CD4-positive, alpha-beta T cell treated with Interleukin-10 for 1 hour (primary cell): ENCODE measurements at places on chromosomes 12 and 14.

- no peak for DNase-seq
These were observed 1.0 kb downstream of the SMARCD1 start for GRCh38 chr12:50086148-50086547.

DNA sequence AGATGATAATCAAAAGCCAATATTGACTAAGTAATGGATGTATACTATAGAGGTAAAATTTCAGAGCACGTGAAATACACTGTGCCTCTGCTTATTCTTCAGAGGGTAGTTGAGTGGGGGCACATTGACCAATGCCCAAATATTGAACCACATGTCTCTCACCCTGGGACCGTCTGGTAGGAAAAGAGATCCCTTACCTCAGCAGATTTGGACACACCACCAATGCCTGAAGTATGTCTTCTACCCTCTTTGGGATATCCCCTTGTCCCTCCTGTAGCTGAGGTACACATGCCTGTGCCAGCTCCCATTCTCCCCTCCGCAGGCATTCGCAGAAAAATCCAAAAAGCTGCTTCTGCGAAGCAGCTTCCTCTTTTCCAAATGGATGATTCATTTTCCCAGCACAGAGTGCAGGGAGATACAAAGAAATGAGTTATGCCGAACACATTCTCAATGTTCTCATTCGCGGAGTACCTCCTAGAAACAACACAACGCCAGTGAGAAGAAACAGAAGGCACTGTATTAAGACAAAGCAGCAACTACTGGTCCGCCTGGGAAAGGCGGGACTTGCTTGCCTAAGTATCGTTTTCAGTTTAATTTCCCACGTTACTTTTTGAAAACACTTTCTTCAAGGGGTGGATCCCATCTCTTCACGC lies 691 bp downstream of the ZFYVE26 start:
- DNase-seq: peak; percentile 5

DNA sequence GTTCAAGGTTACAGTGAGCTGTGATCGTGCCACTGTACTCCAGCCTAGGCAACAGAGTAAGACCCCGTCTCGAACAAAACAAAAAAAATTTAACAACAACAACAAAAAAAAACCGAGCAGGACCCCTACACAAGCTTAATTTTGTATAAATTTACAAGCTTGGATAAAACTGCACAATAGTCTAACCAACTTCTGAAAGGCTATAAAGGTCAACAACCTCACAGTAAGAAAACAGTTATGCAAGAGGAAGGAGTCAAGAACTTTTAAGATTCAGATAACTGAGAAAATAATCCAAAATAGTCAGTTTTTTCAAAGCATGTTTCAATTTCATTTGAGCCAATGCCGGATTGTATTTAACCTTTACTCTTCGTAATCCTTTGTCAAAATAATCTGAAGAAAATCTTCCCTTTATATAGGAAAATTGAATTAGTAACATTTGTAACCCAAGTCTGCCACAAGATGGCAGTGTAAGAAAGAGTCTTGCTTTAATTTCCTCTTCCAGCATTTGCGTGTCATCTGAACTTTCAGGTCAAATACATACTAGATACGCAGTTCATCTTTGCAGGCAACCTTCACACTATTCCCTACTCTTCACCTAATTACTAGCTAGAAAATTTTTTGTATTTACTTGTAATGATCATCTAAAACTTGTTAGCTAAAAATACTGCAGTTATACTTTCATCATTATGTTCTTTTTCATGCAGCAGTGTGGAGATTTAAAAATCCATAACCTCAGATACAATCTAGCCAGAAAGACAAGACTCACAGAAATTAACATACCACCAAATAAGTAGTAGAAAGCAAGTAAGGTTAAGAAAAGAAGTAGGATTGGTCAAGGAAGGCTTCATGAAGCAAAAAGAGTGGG lies 5.8 kb downstream of the CCNB1IP1 start:
- DNase-seq: peak; percentile 79

- peak; percentile 14 for DNase-seq
These were observed 8.5 kb downstream of the KRT85 start for GRCh38 chr12:52358575-52359350.

DNA sequence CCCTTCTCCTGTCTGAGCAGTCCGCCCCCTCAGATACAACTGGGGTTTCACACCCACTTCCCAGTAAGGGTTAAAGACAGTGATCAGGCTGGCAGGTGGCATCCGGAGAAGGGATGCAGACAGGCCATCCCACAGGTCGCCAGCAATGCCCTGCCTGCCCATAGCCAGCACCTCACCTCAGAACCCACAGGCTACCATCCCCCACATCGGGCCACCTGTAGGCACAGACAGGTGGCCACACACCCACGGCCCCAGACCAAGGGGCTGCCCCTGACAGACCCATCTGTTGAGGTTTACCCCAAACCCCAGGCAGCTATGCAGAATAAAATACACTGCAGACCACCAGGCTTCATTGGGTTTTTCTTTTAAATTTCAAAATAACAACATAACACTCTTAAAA lies 57.5 kb downstream of the CCNK start:
- DNase-seq: no peak

DNA sequence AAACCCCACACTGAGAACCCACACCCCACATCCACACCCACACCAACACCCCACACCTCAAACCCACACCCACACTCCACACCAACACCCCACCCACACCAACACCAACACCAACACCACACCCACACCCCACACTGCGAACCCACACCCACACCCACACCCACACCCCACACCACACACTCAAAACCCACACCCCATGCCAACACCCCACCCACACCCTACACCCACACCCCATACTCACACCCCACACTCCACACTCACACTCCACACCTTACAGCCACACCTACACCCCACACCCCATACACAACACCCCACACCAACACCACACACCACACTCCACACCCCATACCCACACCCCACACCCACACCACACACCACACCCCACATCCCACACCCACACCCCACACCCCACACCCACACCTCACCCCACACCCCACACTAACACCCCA lies 38.0 kb downstream of the TMEM120B start:
- DNase-seq: peak; percentile 51

DNA sequence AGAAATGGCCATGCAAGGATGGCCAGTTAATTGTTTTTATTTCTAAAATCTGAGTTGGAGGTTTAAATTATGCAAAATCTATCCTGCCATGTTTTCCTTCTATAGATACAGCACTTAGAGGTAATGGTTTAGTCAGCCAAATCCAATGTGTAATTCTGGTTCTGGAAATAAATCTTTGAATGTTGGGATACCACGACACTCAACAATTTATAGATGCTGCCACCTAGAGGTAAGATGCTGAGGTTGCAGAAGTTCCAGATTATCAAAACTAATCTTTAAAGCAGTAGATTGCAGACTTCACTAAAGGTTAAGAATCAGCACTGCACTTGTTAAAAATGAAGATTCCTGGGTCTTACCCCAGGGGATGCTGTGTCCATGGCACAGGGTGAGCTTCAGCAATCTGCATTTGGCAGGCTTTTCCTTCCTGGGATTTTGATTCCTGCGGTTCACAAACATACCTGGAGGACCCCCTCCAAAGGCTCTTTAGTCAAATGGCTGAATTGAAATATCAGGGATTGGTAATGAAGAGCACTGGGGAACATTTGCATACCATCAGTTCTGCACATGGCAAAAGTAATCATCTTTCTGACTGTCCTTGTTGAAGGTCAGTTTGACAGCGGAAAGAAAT lies 53.4 kb upstream of the ANO4 start:
- DNase-seq: peak; percentile 28

- no peak for DNase-seq
These were observed 282.1 kb downstream of the PAWR start for GRCh38 chr12:79408689-79409088.

GRCh38 chr12:132610051-132610759 lies at the start of gene LRCOL1:
LRCOL1 (minus strand) TSS chr12:132610582; CDS start chr12:132606251, 4,331 bp downstream.
- no peak for DNase-seq

- DNase-seq: no peak
These were observed 31.2 kb upstream of the OTOGL start for GRCh38 chr12:80068173-80068572.

- DNase-seq: peak; percentile 71
These were observed 853 bp downstream of the USP5 start for GRCh38 chr12:6852651-6853354.

- no peak for DNase-seq
These were observed 91.2 kb downstream of the WNK1 start for GRCh38 chr12:843609-844008.

GRCh38 chr14:66206554-66206953 lies 279.6 kb upstream of the CCDC196 start:
- DNase-seq: no peak

DNA sequence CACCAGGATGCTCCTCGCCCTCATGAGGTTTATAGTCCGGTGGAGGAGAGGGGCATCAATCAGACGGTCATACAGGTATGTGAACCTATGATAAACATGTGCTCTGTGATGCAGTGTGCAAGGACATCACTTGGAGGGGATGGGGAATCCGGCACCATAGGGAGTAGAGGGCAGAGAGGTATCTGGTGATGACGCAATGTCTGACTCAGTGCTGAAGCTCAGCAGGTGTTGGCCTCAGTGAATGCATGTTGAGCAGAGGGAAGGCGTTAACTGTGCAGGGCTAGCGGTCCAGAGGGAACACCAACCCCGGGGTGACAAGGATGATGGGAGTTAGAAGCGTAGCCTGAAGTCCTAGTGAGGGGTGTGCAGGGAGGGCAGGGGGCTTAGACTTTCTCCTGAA lies 200.9 kb downstream of the TMEM132C start:
- DNase-seq: no peak

- no peak for DNase-seq
These were observed 28.4 kb downstream of the HSPB8 start for GRCh38 chr12:119207063-119207560.

DNA sequence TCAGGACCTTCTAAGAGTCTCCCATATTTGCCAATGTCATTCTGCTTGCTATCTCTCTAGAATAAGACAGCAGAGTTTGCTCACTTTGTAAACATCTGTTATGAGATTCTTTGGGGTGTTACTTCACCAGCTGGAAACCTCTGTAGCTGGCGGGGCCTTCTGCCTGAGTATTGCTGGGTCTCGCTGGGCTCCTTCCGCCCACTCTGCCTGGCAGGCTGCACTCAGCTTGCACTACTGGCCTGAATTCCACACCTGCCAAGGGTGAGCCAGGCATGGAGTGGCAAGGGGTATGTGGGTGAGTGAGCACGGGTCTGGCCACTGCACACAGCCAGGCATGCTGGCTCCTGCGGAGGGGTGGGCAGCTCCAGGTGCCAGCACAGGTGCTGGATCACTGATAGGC lies 267.3 kb upstream of the PDE3A start:
- no peak for DNase-seq

- no peak for DNase-seq
These were observed 120.2 kb downstream of the SLC16A7 start for GRCh38 chr12:59716043-59716442.

- peak; percentile 45 for DNase-seq
These were observed 1.8 kb upstream of the ZNF839 start for GRCh38 chr14:102317564-102318248.

DNA sequence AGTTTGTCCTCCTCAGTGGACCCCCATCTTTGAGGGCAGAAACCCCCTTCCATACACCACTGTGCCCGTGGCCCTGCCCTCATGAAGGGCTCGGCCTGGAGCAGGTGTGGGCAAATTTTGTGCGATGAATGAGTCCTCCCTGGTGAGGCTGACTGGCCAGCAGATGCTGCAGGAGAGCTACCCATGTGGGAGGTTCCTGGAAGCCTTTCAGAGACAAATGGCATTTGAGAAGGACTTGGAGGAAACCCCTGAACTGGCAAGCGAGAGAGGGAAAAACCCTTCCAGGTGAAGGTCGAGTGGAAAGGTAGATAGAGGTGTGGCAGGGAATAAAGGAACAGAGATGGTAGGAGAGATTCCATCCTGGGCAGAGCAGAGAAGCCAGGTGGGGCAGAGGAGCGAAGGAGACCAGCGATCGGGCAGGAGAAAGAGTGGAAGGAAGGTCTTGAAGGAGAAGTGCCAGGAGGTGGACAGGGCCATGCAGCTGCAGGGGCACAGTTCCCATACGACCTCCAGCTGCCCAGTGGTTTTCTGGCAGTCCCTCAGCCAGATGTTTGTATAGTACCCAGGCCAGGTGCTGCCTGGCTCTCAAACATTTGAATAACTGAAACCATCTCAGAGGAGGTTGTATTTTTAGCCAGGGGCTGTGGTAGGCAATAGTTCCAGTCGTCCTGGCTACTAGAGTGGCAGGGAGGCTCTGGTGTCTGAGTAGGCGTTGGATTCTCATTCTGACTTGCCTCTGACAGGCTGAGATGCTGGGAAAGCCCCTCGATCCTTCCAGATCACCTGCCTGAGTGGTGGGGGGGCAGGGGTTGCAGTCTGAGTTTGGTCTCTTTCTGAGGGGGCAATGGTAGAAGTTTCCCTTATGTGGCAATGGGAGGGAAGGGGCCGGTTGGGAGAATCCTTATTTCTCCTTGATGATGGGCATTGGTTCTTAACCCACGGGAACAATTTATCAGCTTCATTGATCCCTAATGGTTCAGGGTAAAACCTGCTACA lies 40.1 kb downstream of the FBXL14 start:
- no peak for DNase-seq

- DNase-seq: no peak
These were observed 124.9 kb downstream of the DERA start for GRCh38 chr12:16036073-16036472.

GRCh38 chr12:13504074-13504473 lies 307.5 kb downstream of the EMP1 start:
- DNase-seq: no peak

GRCh38 chr12:15534874-15535273 lies 212.6 kb downstream of the PTPRO start:
- no peak for DNase-seq

DNA sequence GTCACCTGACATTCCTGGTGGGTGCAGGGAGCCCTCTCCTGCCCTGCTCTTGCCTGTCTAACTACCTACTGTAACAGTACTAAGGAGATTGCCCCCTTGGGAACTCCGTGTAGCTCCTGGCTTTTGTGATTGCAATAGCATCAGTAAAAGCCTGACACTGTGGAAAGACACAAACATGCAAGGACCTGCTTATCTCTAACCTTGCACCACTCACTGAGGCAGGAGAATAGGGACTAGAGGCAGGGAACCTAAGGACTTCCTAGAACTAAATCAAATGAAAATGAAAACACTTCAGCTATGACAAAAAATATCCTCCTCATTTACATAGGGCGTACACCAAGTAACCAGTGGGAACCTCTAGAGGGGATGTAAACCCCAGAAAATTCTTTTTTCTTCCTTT lies 28.5 kb downstream of the TUBA1A start:
- DNase-seq: no peak

GRCh38 chr14:85587151-85587711 lies 57.3 kb downstream of the FLRT2 start:
- DNase-seq: no peak

DNA sequence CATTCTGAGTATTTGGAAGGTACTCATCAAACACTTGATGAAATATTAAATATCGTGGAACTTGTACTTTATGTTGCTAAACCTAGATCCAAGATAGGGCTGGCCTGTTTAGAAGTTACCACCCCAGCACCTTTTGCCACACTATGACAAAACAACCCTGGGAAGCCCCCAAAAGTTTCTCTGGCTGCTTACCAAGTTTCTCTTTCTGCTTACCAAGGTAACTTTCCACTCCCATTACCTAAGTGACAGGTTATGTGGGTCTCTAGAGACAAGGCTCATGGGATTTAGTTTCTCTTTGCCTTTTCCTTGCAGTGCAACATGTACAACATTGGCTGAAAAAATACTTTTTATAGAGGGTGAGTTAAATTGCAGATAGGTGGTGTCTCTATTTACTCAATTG lies 28.9 kb upstream of the PPM1A start:
- DNase-seq: peak; percentile 3
